Stimulated activated CD8-positive, alpha-beta memory T cell treated with anti-CD3 and anti-CD28 coated beads, Interleukin-15, amount 100 ng/mL, for 1 hour (primary cell): ENCODE measurements at places on chromosomes 13 and 19.

DNA sequence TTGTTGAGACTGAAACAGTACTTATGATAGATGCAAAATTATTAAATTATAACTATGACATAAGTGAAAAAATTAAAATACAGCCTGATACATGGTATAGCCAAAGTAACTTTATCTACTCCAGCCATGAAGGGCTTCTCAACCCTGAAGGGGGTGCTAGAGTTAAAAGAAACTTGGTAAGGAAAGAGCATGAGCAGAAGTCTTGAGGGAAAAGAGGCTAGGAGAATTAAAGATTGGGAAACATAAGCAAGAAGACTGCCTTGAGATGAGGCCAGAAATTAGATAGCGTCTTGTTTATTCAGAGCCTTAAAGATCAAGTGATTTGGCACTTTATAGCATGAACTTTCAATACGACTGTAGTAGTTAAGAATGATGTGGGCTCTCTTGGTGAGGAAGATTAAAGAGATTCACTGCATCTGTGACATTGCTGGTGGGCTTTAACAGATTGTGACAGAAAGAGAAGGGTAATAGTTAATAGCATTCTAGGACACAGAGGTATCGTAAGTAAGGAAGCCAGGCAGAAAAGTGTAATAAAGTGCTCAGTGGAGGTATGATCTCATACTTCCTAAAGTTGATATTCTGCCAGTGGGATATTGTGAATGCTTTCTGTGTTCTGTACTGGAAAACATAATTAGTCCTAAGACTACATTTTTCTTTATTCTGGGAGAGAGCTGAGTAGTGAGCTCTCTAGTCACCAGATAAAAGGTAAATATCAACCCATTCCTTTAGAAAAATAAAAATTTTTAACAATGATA, 385.4 kb upstream of the PRR20A start:
- no peak for DNase-seq

DNA sequence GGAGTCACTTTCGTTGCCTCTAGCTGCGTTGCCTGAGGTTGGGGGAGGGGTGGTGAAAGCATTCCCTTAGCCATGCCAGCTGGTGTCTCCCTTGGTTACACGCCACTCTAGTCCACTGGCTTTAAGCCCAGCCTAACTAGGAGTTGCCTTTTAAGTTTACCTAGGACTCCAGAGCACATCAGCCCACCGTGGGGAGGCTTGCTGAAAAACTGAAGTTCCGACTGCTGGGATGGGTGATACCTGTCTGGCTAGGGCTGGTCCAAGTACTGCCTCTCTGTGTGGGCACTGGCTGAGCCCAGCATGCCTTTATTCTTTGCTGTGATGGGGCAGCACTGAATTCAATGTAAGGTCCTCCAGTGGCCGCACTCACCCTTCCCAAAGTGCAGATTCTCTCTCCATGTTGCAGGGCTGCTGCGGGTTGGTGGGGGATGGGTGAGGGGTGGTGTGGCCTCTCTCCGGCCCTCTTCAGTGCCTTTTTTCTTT, 11.8 kb upstream of the CEACAM1 start:
- DNase-seq: no peak

DNA sequence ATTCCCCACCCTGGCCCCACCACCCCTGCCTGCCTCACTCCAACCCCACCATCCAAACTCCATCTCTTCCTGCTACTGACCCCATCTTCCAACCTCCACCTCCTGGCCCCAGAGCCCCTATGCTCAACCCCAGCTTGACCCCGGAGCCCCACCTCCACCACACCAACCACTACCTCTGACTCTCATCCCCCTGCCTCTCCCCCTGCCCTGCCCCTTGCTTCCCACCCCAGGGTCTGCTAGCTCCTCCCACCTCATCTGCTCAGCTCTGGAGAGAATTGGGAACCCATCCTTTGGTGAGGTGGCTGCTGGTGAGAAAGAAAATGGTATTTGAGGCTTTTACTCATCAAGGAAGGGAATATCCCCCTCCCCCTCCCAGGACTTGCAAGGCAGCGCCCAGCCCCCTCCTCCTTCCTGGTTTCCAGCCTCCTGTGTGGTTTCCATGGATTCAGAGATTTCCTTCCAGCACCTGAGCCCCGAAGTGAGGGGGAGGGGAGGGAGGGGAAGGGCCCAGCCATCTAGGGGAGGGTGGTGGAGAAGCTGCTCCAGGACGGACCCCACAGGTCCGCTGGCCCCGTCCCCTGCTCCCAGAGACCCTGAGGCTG, 11.4 kb upstream of the PEPD start:
- DNase-seq: no peak

DNA sequence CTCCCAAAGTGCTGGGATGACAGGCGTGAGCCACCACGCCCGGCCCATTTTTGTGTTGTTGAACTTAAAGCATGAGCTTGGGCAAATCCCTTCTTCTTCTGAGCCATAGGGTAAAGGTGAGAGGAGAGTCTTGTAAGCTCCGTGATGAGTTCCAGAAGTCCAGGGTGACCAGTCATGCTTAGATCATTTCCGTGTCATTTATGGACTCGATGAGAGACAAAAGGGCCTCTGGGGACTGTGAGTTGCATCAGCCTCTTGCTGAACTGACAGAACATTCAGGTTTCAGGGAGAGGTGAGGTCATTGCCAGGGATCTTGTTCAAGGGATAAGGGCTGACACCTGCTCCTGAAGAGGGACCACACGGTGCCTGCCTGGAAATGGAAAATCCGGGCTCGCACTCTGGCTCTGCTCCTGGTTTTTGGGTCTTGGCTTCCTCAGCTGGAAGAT, 53.6 kb downstream of the GADD45B start:
- DNase-seq: no peak

DNA sequence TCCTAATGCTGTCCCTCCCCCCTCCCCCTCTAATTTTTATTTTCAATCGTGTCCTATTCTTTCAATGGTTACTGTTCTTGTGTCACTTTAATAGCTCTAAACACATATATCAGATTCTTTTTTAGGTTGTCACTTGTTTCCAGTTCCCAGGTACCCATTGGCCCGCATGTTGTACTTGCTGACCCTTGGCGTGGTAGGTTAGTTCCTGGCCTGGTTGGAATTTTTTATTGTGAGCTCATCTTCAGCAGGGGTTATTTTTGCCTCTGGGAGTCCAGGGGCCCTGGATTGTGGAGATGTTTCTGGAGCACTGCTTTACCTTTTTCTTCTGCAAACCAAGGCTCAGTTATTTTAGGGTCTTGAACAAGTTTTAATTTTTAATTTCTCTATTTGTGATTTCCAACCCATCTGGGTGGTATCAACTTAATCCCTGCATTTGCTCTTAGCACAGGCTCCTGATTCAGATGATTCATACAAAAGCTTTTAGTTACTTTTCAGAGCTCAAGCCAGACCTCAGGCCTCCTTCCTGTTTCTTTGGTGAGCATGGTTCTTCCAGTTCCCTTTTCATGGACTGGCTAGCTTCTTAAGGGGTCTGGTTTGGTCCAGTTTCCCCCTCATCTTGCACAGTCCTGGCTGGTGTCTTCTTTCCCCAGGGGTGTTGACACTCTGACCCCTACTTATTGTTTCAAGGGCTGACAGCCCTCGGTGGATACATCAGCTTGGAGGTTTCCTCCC, 220.5 kb downstream of the TM9SF2 start:
- DNase-seq: no peak

GRCh38 chr19:13633109-13633508, 126.8 kb upstream of the CACNA1A start:
- no peak for DNase-seq

- no peak for DNase-seq
Observed at GRCh38 chr19:29966588-29967249, 24.7 kb downstream of the URI1 start.

DNA sequence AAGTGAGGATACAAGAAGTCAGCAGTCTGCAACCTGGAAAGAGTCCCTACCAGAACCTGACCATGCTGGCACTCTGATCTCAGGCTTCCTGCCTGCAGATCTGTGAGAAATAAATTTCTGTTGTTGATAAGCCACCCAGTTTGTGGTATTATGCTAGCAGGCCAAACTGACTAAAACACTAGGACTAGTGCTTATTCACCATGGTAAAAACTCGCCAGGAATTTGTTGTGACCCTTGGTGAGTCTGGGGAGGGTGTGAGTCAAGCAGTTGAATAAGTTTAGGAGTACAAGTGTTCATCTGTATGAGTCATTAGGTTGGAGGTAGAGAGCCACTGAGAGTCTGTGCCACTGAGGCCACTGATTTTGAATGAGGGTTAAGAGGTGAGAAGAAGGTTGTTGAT, 3.6 kb downstream of the ZIK1 start:
- no peak for DNase-seq

- peak; percentile 54 for DNase-seq
Observed at GRCh38 chr19:17001603-17002183, 24.9 kb downstream of the CPAMD8 start.

DNA sequence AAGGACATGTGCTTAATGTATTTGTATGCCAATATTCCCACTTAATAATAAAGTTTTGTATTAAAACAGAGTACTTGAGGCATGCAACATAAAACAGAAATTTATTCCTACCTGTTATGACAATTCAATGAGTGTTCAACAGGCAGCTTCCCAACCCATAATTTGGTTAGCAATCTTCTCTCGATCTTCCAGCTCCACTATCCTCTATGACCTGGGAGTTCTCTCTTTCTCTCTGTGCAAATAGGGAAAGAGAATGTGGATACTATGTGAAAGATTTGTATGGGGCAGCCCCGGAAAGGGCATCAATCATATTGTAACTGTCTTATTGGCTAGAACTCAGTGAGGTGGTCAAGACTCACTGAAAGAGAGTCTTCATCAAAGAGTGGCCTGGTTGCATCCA, 644.9 kb upstream of the PCDH20 start:
- DNase-seq: no peak

- no peak for DNase-seq
Observed at GRCh38 chr19:17529239-17530158, 18.1 kb downstream of the PGLS start.
